Ammon's horn (tissue), 1 donor: ENCODE measurements at places on chromosomes 16 and 17.

GRCh38 chr17:78423961-78424675, 45.7 kb downstream of the PGS1 start:
- no peak for DNase-seq

DNA sequence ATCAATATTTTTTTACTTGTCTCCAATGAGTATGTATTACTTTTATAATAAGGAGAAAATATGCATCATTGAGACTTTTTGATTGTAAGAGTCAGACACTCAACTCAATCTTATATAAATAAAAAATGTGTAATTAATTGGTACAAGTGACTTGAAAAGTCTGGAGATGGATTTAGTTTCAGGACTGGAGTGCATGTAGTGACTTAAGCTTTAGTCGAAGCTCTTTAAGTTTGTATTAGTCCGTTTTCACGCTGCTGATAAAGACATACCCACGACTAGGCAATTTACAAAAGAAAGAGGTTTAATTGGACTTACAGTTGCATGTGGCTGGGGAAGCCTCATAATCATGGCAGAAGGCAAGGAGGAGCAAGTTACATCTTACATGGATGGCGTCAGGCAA, 60.7 kb upstream of the NKD1 start:
- DNase-seq: no peak

- no peak for DNase-seq
These were observed 262.1 kb upstream of the CA10 start for GRCh38 chr17:52420555-52421078.

DNA sequence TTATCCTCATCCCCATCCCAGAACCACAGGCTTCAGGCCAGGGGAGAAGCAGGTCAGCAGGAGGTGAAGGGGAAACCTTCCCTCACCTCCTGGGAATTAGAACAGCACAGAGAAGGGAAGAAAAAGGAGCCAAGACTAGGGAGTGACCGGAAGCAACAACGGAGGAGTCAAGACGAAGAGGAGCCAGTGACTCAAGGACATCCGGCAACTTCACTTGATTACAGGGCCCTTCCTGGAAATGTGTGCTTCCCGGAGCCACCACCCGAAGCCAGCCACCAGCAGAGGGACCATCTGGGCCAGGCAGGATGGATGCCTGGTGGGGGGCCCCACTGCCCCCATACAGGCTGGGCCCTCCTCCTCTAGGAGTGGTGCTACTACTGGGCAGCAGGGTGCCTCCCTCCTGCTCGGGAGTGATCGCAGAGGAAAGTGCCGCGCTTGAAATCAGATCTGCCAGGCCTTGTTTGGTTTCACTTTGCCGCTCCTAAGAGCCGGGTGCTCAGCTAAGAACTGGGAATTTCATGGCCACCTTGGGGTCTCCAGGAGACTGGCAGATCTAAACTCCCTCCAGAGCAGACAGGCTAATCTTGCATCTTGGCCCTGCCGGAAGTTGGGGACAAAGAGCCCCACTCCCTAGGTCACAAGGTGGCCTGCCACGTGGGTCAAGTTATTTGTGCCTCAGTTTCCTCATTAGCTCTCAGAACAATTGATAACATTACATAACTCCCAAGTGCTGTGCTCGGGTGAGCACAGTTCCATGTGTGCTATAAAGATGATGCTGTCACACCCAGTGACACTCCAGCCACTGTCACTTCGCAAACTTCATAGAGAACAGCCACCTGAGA, 6.6 kb downstream of the CDC42EP4 start:
- peak; percentile 45 for DNase-seq

DNA sequence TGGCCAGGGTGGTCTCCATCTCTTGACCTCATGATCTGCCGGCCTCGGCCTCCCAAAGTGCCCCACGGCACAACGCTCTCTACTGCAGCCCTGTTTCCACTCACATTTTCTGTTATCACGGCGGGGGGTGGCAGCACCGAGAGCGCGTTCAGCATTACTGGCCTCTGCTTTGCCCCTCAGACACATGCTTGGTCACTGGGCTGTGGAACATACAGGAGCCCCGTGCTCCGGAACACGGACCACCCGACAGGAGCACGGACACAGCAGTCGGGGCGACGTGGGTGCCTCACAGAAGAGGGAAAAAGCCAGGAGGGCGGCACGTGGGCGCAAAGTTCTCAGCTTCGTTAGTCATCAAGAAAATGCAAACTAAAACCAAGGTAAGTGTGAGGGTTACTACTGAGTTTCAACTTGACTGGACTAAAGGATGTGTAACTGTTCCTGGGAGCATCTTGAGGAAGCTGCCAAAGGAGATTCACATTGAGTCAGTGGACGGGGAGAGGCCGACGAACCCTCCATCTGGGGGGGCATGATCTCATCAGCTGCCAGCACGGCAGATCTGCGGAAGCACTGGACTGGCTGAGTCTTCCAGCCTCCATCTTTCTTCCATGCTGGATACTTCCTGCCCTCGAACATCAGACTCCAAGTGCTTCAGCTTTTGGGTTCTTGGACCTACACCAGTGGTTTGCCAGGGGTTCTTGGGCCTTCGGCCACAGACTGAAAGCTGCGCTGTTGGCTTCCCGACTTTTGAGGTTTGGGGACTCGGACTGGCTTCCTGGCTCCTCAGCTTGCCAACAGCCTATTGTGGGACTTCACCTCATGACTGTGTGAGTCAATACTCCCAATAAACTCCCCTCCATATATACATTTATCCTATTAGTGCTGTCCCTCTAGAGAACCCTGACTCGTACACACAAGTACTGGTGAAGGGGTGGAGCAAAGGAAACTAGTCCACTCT, 106.8 kb downstream of the ZNF778 start:
- no peak for DNase-seq

DNA sequence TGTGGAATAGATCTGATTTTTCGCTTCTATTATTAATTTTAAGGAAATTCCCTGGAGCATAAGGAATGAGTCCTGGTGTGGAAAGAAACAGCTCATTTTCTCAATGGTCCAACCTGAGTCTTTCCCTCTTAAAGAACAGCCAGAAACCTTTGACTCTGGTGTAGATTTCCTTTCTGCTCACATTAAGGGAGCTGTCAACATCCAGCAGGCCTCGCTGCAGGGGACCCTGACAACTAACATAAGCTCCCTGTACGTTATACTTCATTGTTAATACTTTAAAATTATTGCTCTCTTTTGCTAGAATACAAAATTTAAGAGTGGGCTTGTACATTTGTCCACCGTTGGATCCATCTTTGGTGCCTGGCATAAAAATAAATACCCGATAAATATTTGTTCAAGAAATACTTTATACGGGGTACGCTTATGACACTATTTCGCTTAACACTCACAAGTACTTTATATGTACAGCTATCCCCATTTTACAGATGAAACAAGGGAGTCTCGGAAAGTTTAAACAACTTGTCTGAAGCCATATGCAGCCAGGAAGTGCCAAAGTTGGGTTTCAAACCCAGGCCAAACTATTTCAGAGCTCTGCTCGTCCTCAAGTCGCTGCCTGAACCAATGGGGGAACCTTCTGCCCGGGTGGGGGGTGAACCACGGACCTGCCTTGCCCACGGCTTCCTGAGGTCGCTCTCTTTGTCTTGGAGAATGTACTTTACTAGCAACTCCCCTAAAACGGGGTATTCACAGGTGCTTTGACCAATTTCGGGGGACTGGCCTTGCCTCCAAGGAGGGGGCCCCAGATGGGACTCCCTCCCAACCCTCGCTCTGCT, 611 bp downstream of the SMARCE1 start:
- no peak for DNase-seq

DNA sequence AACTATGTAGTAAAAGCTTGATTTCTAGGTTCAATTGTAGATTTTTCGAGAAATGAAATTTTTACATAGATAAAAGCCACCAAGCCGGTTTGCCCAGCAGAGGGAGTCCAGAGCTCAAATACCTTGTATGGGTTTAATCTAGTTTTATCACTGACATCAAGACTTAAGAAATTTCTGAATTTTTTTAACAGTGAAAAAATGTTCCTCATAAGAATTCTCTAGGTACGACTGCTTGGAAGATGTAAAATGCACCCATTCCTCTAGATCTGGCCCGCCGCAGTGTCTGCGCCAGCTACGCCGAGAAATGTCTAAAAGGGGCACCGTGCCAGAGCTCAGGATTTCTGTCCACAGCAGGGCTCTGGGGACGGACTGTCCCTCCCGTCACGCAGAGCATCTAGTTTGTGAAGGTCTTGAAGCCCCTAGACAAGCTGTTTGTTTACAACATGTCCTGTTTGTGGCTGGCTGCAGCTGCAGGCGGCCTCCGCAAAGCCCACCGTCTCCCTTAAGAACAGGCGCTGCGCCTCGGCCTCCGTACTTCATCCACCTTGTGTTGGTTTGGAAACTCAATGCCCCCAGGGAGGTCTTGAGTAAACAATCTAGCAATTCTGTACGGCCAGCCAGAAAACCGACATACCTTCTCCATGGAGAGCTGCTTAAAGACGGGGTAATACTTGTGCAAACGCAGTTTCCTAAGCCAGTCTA, 24.8 kb downstream of the MAP1LC3B start:
- no peak for DNase-seq

DNA sequence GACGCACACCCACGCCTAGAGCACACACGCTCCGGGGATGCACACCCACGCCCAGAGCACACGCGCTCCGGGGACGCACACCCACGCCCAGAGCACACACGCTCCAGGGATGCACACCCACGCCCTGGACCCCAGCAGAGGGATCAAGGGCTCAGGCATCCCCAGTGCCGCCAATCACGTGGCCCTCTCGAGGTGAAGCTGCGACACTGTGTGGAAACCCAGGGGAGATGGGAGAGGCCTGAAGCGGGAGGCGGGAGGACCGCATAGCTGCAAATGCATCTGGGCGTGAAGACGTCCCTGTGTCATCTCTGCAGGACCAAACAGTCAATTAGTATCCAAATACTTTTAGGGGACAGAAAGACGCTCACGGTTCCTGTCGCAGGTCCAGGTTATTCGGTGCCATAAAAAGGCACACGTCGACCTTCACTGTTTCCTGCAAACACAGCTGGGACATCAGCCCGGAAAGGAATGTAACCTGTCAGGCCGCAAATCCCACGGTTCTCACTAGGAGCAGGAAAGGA, 56.4 kb downstream of the TBC1D16 start:
- DNase-seq: no peak

- no peak for DNase-seq
These were observed 3.2 kb downstream of the CDH8 start for GRCh38 chr16:62033065-62033464.

- no peak for DNase-seq
These were observed 13.5 kb upstream of the SMIM5 start for GRCh38 chr17:75619506-75620431.

DNA sequence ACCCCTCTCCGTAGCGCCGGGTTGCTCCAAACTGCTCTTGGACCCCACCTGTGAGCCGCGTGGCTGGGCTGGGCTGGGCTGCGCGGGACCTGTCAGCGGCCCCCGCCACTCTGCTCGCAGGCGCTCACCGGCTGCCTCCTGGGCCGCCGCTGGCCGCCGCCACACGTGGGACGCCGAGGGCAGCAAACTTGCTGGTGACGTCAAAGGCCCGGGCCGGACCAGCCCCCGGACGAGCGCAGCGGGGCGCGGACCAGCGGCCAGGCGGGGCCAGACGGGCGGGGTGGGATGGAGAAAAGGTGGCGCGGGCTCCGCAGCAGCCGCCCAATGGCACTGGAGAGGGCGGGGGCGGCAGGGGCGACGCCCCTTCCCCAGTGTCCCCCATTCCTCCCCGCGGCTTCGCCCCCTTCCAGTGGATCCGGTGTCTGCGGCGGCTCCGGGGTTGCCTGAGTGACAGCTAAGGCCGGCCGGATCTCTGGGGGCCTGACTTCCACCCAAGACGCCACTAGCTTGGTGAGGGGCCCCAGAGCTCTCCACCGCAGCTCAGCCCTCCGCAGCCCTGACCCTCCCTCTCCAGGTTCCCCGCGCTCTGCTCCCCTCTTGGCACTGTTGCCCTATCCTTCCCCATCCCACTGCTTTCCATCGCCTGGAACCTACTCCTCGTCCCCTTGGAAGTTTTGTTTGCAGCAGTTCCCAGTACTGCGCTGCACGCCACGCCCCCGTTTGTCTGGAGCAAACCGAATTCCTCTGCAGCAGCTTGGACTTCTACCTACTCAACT, at the start of gene HS3ST3A1:
Gene HS3ST3A1 (minus strand): TSS at position 154 of the 776 bp plus-strand sequence. CDS start 800 bp downstream, outside the sequence.
- DNase-seq: no peak

GRCh38 chr17:73342541-73343167, 30.9 kb upstream of the CDC42EP4 start:
- DNase-seq: no peak

GRCh38 chr17:42750739-42751344, 6.0 kb upstream of the EZH1 start:
- DNase-seq: no peak
